ENCODE measurements at places on chromosomes 7 and 10.

DNA sequence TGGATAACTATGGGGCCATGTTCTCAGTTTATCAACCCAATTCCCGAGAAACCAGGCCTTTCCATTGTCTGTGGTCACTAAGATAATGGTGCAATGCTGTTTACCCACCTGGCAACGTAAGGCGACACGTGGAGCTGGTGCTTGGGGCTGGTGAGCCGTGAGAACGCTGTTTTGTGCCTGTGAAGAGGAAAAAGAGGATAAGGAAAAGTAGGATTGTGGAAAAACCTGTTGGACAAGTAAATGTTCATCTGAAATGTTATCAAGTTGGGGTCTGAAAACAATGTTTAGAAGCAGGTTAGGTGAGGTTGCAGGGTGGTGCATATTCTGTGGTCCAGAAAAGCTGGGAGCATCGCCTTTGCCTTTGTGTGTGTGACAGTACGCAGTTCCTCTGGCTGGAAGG, 88.5 kb downstream of the PPP1R17 start:
- no peak for DNase-seq

- DNase-seq = no peak
These were observed 449.2 kb downstream of the IPMK start for GRCh38 chr10:57818522-57818921.

- DNase-seq = no peak
These were observed 293.2 kb upstream of the NFE2L3 start for GRCh38 chr7:25858525-25859411.

- no peak for DNase-seq
These were observed 76.4 kb upstream of the IKZF1 start for GRCh38 chr7:50228148-50228547.

DNA sequence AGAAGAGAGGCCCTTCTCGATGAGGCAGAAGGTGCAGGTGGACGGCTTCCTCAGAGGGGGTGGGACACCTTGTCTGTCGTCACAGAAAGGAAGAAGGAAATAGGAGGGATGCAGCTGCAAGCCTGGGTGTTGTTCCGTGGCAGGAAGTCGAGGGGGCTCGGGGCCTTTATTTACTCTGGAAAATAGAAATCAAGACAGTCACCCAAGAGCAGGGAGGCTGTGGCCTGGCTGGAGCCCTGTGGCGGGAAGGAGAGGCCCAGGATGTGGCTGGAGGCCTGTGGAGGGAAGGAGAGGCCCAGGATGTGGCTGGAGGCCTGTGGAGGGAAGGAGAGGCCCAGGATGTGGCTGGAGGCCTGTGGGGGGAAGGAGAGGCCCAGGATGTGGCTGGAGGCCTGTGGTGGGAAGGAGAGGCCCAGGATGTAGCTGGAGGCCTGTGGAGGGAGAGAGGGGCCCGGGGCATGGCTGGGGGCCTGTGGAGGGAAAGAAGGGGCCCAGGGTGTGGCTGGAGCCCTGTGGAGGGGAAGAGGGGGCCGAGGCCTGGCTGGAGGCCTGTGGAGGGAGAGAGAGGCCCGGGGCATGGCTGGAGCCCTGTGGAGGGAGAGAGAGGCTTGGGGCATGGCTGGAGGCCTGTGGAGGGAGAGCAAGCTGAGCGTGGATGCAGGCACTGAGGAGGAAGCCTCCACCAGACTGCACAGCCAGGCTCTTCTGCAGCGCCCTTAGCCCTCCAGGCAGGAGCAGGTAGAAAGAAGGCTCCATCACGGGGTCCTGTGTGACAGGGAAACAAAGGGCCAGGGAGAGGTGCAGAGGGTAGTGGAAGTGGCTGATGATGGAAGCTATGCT, 97.3 kb upstream of the SFMBT2 start:
- no peak for DNase-seq

DNA sequence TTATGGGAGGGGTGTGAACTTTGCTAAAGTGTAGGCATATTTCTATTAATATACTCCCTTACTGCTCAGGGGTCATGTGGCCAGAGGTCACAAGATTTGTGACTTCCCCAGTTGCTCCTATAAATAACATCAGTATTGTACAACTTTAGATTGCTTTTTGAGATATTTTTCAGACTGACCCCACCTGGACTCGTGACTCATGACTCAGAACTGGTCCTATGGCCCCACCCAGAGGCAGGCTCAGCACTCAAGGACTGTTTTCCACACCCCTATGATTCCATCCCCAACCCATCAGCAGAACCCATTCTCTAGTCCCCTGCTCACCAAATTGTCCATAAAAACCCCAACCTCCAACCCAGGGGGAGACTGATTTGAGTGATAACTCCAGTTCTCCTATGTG, 2.7 kb upstream of the CUL2 start:
- no peak for DNase-seq

DNA sequence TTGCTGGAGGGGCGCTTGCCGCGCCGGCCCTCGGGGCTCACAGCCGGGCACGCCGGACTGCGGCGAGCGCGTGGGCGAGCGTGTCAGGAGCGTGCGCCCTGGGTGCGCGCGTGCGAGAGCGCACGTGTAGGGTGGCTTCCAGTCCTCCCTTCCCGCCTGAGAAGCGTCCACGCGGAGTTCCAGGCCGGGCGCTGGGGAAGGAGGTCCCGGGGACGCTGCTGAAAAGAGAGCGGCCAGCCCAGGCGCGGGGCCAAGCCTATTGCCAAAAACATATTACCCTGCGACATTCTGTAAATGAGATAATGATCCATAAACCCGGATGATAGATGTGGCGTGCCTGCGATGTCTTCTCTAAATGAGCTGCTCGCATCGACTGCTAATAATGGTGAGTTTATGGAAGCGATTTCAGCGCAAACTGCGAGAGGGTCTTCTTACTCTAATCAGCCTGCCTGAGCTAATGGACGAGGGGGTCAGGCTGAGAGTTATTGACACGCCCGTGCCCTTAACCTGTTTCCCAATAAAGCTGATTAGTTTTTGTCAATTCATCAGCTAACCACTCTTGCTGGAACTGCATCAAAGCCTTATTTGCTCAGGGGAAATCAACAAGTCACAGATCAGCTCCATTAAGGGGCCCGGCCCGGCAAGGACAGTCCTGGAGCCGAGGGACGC, 8.0 kb upstream of the MNX1 start:
- DNase-seq = no peak

DNA sequence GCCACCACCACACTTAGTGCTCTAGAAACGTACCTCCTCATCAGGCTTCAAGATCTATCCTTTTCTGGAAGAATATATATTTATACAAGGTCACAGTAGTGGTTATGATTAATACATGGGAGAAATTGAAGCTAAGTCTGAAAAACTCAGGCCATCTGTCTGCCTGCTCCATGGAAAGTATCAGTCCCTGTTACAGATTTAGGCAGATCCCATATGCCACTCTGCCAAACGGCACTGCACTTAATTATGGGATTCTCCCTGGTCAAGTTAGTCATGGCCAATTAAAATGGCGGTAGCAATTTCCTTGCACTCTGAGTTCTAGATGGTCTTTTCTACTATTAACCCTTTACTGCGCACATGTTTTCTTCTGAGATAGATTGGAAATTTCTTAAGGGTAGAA, 740.0 kb downstream of the SUGCT start:
- DNase-seq = no peak

- peak; percentile 47 for DNase-seq
These were observed 88.4 kb downstream of the BEND7 start for GRCh38 chr10:13440185-13441061.

- DNase-seq = no peak
These were observed 142.2 kb downstream of the EMX2 start for GRCh38 chr10:117684672-117685211.

DNA sequence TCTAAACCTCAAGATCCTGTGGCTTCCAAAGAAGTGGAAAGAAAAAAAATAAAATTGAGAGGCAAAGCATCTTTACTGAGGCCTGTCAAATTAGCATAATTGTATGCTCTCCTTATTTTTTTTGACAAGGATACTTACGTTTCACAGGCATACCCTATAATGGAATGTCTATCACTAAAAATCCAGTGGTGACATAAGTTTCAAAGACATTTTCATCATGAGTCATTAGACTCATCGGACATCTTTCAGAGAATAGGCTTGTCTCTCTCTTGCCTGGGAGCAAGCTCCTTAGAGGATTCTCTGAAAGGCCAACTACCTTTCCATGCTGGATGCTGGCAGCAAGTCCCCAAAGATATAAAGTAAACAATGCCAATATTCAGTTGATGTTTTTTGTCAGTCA, 380.7 kb upstream of the STEAP1 start:
- no peak for DNase-seq

GRCh38 chr7:12635830-12636229, 51.6 kb upstream of the ARL4A start:
- no peak for DNase-seq

DNA sequence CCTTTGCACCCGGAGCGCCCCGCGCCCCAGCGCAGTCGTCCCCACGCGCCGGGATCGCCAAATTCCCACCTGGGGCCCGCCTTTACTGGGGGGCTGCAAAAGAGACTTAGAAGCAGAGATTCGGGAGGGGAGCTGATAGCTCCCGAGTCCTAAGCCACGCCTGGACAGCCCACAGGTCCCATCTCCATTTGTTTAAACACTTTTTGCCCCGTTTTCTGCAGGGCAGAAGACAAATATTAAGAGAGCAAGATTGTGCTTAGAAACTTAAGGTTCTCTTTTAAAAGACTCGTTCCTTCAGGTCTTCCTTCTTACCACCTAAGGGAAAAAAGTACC, 299.1 kb upstream of the NFE2L3 start:
- no peak for DNase-seq

- DNase-seq = no peak
These were observed 199.7 kb downstream of the LHFPL3 start for GRCh38 chr7:104528142-104528541.
